Frontal cortex (tissue), 4 donors: ENCODE measurements at places on chromosomes 11 and 22. TPM values are rescaled to one million over a fixed set of nuclear protein-coding genes. Genes with fewer than 3 reads are reported as not detected.

GRCh38 chr11:81993755-81994154 is 739.9 kb downstream of the FAM181B start:
- DNase-seq: no peak

Gene PIH1D2
- 2.9 TPM for total RNA-seq

Gene OR4C16
- not detected for total RNA-seq

DNA sequence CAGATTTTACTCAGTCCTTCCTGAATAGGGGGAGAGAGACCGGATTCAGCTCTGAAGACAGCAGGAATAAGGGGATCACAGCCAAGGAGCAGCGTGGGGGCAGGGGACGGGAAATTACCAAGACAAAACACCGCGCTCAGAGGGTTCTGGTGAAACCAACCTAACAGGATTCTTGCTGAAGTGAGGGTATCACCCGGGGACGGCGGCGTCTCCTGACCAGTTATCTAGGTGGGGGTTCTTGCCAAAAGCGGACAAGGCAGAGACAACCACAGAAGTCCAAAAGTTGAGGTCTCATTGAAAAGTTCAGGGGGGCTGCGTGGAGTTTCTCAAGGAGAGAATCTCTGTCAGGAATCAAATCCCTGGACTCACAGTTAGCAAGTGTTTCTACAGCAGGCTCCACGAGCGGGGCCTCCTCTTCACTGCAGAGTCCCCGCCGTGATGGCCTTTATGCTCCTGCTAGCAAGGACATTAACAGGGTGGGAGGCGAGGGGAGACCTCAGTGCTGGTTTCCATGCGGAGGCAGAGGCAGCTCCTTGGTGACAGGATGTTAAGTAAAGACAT is 291.0 kb downstream of the BRD1 start:
- no peak for DNase-seq

DNA sequence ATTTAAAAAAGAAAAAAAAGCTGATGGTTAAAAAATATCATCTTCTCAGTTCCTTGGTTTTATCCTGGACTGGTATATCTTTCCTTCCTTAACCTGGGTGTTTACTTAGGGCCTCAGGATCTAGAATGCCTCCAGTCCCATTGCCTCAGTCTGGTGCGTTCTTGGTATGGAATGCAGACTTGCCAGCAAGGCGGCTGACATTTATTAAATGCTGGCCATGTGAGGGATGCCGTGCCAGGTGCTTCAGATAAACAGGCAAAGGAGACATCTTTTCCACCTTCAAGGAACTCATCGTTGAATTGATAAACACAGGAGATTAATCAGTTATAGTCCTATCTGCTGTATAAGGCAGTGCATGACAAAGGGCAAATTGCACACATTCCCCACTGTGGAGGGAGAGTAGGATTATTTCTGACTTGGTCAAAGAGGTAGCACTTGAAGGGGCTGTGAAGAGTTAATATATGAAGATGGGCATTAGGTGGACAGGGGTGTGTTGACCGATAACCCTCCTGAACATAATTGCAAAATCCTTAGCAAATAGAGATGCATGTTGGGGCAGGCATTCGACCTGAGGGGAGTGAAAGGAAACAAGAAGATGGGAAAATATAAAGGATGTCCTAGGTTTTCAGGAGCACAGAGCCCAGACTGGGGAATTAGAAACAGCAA is 54.4 kb downstream of the ALX4 start:
- no peak for DNase-seq

Gene ZNF280A
- total RNA-seq: not detected

DNA sequence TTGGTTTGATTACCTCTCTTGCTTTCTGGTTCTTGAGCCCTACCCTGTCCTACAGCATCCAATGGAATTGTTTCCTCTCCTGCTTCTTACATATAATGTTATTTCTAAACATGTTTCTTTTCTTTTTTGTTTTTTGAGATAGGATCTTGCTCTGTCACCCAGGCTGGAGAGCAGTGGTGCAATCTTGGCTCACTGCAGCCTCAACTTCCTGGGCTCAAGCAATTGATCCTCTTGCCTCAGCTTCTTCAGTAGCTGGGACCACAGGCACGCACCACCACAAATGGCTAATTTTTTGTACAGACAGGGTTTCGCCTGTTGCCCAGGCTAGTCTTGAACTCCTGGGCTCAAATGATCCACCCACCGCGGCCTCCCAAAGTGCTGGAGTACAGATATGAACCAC is 105.9 kb downstream of the SGSM3 start:
- no peak for DNase-seq

Gene ART1
- not detected for total RNA-seq

DNA sequence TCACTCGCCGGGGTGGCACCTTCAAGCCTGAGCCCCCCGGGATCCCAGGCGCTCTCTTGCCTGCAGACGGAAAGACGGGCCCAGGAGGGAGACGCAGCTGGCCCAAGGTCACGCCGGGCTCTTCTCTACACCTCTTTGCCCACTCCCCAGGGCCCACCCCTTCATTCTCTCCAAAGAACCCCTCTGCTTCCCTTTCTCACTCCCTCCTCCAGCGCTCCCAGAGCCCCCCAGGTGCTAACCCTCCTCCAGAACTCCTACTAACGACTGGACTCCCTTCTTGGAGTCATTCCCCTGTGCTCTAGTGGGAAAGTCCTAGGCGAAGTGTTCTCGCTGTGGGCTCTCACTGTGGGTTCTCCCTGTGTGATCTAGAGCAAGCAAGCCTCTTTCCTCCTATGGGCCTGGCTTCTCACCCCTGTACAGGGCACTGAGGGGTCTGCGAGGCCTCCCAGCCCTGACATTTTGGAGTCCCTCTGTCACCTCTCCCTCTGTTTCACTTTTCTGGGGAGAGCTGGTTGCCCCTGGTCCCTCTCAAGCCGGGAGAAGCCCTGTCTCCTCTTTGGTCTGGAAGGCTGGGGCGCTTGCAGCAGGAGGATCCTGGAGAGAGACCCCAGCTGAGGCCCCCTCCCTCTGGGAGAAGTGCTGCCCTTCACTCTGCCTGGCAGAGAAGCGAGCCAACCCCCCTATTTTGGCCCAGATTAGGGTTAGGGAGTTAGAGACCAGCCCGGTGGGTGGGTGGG is 858 bp downstream of the OAF start:
- DNase-seq: no peak

Gene TRPM5
- total RNA-seq: not detected

Gene LARGE1
- 35.5 TPM for total RNA-seq

- no peak for DNase-seq
These were observed 56.8 kb upstream of the THY1 start for GRCh38 chr11:119479685-119480275.
